ENCODE measurements at places on chromosomes 4 and X.

- no peak for DNase-seq
These were observed 1.5 kb downstream of the PITX2 start for GRCh38 chr4:110621328-110621812.

DNA sequence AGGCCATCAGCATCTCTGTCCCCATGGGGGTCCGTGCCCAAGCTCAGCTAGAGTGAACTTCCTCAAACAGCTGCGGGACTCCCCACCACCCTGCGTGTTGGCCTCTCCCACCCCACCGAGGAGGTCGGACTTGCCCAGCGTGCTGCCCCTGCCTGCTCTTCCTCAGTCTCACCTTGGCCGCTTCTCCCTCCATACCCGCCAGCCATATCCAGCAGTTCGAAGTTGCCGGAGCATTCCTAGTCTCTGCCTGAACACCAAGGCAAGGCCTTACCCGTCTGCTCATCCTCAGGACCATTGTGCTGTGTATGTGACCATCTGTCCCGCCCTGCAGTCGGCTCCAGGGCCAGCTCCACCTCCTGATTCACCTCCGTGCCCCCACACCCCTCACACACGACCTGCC is 84.5 kb downstream of the WFS1 start:
- DNase-seq = no peak

- DNase-seq = no peak
These were observed 7.3 kb downstream of the SPARCL1 start for GRCh38 chr4:87521757-87522374.

GRCh38 chr4:183591301-183591700 is 67.7 kb downstream of the RWDD4 start:
- no peak for DNase-seq

GRCh38 chrX:155966876-155967275 is 30.6 kb upstream of the IL9R start:
- no peak for DNase-seq

DNA sequence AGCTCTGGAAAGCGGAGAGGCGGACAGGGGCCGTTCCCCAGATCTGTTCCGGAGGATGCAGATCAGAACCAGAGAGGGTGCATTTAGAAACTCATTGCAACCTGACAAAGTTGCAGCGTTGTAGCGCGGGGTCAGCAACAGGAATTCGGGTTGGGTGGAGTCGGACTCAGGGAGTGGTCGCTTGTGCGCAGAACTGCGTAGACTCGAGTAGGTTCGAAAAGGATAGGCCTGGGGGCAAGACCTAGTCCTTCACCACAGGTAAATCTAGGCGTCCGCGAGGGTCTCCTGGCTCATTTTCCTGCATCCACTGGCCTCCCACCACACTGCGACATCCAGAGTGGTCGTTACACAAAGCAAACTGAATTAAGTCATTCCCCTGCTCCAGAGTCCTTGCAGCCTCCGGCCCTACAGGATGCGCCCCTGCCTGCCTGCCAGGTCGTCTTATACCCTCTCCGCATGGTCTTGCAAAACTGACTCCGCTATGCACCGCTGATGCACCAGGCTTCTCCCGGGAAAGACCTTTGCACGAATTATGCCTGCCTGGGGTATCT is 4.7 kb upstream of the ZNF518B start:
- no peak for DNase-seq

DNA sequence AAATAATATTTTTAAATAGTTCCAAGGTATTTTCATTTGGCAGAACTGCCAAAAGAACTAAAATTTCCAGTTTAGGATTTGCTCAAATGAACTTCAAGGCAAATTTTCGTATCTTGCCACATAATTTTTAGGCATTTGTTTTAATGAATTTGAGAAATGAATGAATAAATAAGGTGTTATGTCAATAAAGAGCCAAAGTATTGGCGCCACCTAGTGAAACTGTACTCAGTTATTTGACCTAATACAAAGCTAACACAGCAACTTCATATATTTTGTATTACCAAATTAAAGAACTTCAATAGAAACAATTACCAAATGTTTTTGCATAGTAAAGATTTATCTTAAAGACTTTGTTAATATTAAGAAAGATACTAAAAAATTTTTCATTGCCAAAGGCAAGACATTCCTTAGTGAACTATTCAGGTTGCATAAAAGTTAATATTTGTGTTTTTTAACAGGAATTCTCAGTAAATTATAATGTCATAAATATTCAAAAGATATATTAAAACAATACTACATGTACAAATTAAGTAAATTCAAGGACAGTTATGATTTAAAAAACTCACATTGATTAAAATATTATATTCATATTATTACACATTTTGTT is 50.3 kb downstream of the STPG2 start:
- no peak for DNase-seq
